Activated T-helper 1 cell treated with anti-CD3 and anti-CD28 coated beads, Interleukin-2, amount 50 U/mL, for 16 hours (primary cell): ENCODE measurements at places on chromosomes 2 and 18.

GRCh38 chr18:25112821-25113434 lies 239.0 kb downstream of the ZNF521 start:
- no peak for DNase-seq

GRCh38 chr2:46053564-46053963 lies 243.6 kb upstream of the EPAS1 start:
- no peak for DNase-seq

DNA sequence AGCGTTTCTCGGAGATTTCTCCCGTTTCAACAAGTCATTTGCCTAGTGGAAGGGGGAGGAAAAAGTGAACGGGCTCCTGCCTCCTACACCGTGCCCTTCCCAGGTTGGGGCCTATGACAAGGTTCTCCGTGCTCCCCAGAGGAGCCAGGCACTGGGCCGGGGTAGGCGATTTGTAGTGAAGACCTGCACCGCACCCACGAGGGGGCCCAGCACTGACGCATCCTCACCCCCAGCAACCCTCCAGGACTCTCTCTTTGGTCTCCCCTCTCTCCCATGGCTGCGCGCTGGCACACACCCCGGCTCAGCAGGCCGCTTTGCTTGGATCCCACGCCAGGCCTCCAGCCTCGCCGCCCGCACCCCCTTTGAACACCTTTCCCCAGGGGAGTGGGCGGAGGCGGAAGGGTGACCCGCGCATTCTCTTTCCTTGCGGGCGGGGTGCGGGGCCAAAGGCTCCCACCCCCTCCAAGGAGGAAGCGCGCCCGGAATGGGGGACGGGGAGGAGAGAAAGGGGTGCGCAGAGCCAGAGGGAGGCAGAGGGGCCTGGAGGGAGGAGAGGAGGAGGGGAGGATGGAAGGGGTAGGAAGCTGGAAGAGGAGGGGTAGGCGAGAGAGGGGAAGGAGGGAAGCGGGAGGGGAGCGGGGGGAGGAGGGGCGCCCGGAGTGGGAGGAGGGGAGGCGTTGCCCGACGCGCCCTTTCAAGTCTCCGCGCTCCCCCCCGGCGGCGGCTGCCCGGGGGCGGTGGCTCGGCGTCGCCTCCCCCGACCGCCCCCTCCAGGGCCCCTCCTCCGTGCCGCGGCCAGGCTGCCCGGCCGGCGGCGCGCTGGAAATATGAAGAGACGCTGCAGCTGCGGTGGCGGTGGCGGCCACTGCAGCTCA lies at the start of gene APCDD1:
Gene APCDD1 (plus strand): TSS at position 830 of the 875 bp plus-strand sequence. CDS start 347 bp downstream, outside the sequence.
- DNase-seq, result no peak

GRCh38 chr2:8889978-8890377 lies 52.6 kb upstream of the KIDINS220 start:
- DNase-seq, result no peak

- no peak for DNase-seq
Measured at GRCh38 chr2:54494087-54494486, 38.0 kb downstream of the SPTBN1 start.

- no peak for DNase-seq
Measured at GRCh38 chr2:47554311-47554905, 151.5 kb downstream of the MSH2 start.

- DNase-seq, result peak; percentile 49
Measured at GRCh38 chr18:45690975-45691815, 32.8 kb upstream of the SLC14A1 start.

GRCh38 chr2:177044671-177045070 lies 167.9 kb upstream of the HNRNPA3 start:
- DNase-seq, result no peak

DNA sequence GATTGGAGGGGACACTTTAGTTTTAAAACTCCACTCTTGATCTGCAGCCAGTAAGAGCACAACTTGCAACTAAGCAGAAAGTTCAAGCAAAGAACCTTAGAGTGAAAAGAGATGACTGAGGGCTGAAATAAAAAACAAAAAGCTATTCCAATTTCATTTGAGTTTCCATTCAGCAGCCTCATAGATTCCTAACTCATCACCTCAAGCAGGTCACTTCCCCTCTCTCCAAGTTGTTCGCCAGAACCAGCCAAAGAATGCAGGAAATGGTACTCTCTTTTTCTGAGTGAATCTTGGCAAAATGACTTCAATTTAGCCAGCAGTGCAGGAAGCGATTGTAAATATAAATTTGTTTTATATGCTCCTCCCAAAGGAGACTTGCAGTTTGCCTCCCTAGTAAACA lies 213.3 kb downstream of the SETBP1 start:
- no peak for DNase-seq
